ENCODE measurements at places on chromosomes 7 and 10. TPM values are rescaled to one million over a fixed set of nuclear protein-coding genes. Genes with fewer than 3 reads are reported as not detected.

The HILPDA gene
- 9.1 TPM for total RNA-seq

The CYP26A1 gene
- 1.6 TPM for total RNA-seq

The AKR1D1 gene
- not detected for total RNA-seq

The ZNF239 gene
- 0.17 TPM for total RNA-seq

The OR9A2 gene
- total RNA-seq, result not detected

The OIT3 gene
- total RNA-seq, result 0.09 TPM

The C7orf33 gene
- total RNA-seq, result not detected

The ELN gene
- total RNA-seq, result 12.4 TPM

The LRIT1 gene
- not detected for total RNA-seq

The TSPAN33 gene
- total RNA-seq, result 0.11 TPM

The TEX36 gene
- not detected for total RNA-seq

The SLC26A4 gene
- total RNA-seq, result 3.4 TPM

The AOAH gene
- 0.52 TPM for total RNA-seq

The PAX2 gene
- not detected for total RNA-seq

The TMEM184A gene
- under 0.01 TPM for total RNA-seq

The IFIT1 gene
- total RNA-seq, result 0.77 TPM
